Sigmoid colon (tissue), 7 donors: ENCODE measurements at places on chromosomes 3 and 15. TPM values are rescaled to one million over a fixed set of nuclear protein-coding genes. Genes with fewer than 3 reads are reported as not detected.
A peak's percentile ranks its signal among the peaks of the same experiment; 100 is the strongest.

Gene TGM4
- not detected for total RNA-seq

DNA sequence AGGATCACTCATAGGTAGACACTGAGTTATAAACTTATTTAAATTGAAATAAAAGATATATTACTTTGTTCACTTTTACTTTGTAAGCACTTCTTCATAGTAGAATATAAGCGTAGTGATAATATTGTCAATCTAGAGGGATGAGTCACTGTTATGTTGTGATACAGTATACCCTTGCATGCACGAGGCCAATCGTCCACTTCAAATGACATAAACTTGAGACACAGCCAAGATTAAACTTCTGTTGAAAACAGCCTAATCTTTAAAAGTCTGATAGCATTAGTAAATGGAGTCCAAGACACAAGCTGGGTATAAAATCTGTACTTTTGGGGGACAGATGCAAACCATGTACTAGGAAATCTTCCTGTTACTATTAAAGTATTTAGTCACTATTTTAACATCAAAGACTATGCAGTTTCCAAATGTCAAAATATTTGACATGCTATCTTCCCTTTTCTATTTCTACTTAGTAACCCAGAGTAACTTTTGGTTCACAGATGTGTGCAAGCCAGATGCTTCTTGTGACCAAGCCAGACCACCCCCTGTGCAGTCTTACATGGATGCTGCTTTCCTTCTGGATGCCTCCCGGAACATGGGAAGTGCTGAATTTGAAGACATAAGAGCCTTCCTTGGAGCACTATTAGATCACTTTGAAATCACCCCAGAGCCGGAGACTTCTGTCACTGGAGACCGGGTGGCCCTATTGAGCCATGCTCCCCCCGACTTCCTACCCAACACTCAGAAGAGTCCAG, 85.3 kb downstream of the PIK3R4 start:
- DNase-seq, result no peak

- no peak for DNase-seq
Measured at GRCh38 chr3:64342940-64343688, 117.8 kb upstream of the PRICKLE2 start.

Gene ASB14
- total RNA-seq, result not detected

DNA sequence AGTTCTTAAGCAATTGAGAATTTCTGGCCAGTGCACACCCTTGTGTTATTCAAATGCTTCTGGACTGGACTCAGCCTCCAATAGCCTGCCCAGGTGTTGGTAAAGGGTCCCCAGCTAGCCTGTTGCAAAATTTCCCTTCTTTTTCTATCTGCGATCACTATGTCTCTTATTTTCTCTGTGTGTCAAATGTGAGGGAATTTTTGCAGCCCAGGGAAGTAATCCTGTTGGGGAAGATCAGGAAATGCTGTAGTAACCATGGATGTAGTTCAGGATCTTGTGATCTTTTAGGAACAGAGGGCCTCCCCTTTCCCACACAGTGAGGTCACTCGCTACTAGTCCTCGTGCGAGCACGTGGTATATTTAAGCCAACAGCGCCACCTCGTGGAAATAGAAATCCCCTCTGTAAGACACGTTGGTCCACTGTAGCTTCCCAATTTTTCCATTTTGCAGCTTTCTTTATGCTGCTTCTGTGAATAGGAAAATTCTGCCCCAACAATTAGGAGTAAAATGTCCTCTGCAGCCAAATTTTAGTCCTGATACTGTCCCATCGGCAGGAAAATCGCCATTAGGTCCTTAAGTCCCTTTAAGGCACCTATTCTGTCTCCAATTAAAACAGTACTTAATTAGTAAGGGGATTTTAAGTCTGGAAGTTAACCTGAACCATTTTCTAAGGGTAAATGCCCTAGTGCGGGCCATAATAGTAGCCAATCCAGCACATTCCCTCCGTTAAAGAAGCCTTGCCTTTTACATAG, 4.0 kb upstream of the SMCO1 start:
- peak; percentile 82 for DNase-seq

Gene RBPMS2
- total RNA-seq, result 23.9 TPM

Gene CLDN1
- 0.28 TPM for total RNA-seq

DNA sequence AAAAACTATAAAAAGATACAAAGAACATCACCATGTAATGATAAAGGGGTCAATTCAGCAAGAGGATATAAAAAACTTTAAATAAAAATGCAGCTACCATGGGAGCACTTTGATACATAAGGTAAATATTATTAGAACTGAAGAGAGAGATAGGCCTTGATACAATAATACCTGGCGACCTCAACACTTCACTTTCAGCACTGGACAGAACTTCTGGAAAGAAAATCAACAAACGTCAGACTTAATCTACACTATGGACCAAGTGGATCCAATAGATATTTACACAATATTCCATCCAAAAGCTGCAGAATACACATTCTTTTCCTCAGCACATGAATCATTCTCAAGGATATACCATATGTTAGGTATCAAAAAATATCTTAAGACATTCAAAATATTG, 42.0 kb downstream of the WDR49 start:
- no peak for DNase-seq

- DNase-seq, result no peak
Measured at GRCh38 chr3:171374661-171375285, 85.4 kb downstream of the TNIK start.

Gene PAQR5
- total RNA-seq, result 0.36 TPM

GRCh38 chr3:2363854-2364253, 265.2 kb downstream of the CNTN4 start:
- no peak for DNase-seq

Gene POMGNT2
- 17.0 TPM for total RNA-seq

GRCh38 chr3:172820492-172820891, 70.0 kb downstream of the ECT2 start:
- no peak for DNase-seq

GRCh38 chr3:66553441-66554113, 52.8 kb upstream of the LRIG1 start:
- no peak for DNase-seq

Gene ADAMTS9
- 45.4 TPM for total RNA-seq

Gene RETNLB
- not detected for total RNA-seq

DNA sequence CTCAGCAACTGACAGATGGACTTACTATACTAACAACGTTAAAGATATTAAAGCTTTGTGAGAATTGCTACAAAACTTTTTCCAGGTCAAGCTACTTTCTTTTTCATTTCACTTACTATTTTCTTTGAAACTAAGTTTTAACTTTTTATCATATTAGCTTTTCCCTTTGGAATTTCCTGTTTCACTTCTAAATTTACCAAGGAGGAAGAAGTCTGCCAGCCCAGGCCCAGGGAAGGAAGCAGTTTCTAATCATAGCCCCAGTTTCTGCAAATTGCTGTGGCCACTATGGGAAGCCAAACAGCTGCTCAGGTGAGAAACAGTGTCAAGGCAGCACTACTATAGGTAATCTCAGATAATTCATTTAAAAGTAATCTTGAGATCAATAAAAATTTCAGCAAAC, 18.4 kb downstream of the CYFIP1 start:
- peak; percentile 48 for DNase-seq

DNA sequence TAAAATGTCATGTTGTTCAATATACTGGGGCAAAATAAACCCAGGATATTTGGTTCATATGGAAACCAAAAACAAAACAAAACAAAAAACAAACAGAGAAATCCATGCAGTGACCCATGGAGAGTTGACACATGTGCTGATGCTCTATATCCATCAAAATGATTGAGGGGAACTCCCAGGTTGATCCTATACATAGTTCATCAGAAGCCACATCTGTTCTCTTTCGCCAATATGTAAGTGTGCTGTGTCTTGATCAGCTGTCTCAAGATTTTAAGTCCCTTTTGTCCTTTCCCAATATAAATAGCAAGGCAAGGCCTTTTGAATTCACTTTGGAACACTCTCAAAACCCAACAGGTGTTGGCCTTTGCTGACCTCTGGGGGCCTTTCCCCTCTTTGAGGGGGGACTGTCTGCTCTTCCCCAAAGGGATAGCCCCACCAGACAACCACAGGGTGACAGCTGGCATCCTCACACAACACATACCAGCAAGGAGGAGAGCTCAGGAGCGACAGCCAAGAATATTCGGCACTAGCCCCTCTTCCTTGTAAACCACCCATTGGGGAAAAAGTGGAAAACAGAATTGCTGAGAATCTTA, 209.4 kb upstream of the CD96 start:
- DNase-seq, result no peak

- DNase-seq, result no peak
Measured at GRCh38 chr3:43389388-43390254, 103.3 kb downstream of the SNRK start.

- DNase-seq, result no peak
Measured at GRCh38 chr3:54970895-54971294, 43.0 kb upstream of the LRTM1 start.

- no peak for DNase-seq
Measured at GRCh38 chr3:63274359-63274758, 3.7 kb upstream of the SYNPR start.

Gene SLC51A
- total RNA-seq, result not detected

DNA sequence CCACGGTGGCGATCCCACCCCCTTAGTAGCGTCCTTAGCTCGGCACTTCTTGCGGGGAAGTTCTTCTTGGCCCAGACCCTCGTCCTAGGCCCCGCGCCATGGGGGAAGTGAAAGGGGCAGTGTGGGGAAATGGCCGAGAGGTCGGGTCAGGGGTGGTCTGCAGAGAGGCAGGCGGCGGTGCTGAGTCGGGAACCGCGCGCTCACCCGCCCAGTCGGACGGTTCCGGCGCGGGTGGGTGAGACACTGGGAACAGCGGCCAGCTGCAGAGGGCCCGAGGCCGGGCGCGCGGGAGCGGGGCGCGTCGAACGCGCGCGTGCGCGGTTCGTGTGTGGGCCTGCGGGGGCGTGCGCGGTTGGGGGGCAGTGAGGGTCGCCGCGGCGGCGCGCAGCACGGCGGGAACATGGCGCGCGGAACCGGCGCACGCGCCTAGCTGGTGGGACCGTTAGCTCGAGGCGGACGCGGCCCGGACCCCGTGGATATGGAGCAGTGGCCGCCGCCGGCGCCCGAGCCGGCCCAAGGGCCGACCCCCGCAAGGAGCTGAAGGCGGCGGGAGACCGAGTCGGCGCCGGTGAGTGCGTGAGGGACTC, 246.9 kb downstream of the GOLGA6L6 start:
- DNase-seq, result no peak

Gene MED12L
- total RNA-seq, result 0.71 TPM

GRCh38 chr3:128083980-128084674, 31.9 kb downstream of the SEC61A1 start:
- DNase-seq, result no peak

Gene RBM5
- total RNA-seq, result 294 TPM

Gene SERPINI1
- total RNA-seq, result 3.1 TPM

DNA sequence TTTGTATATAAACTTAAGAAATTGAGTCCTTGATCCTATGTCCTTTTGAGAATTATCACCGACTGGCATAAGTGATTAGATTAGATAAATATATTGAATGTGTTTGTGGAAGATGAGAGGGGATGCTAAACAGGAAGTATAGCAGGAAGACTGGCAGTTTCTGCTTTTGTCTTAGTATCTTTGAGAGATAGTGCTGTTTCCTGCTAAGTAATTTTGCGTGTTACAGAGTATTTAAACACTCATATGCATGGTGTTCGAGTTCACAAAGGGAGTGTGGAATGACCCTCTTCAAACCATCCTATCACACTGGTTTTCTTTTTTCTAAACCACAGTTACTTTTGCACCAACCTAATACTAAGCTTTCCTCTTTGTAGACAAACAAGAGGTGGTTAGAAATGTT, 106.0 kb downstream of the KLHL25 start:
- no peak for DNase-seq
